ENCODE measurements at places on chromosomes 6 and 20. TPM values are rescaled to one million over a fixed set of nuclear protein-coding genes. Genes with fewer than 3 reads are reported as not detected.

DNA sequence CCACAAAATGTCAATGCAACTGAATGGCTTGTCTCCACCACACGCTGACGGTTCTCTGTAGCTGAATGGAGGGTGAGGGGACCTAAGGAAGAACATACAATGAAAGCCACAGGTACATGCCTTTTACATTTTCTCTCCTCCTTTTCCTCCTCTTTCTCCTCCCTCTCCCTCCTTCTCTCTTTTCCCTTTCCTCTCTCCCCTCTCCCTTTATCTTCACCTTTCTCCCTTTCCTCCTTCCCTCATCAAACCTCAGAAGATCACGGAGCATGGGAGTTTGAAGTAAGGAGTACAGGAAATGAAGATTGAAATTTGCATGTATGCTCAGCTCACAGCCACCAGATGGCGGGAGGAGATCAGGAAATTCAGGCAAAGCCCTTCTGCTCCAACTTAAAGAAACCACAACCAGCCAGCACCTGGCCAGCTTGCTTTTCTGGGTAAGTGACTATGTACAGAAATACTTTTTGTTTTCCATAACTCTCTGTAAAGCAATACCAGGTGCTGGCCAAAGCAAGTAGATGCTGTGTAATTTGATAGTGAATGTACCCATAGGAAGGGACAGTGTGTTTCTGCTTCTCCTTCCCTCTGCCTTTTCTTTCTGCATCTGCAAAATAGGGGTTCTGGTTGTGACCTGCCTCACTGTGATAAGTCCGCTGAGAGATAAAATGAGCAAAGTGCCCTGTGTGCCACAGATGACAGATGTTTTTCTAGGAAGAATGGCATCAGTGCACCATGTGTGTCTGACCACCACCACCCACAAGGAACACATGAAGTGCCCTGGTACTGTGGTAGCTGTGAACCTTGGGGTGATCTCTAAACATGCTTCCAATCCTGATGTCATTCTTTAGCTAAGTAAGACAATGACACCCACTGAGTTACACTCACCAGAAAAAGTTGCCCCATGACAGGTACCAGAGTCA lies 18.6 kb upstream of the FOXO3 start:
- peak; percentile 67 for DNase-seq

Gene BPIFA1
- not detected for total RNA-seq

Gene USP49
- 1.2 TPM for total RNA-seq

Gene FOXA2
- total RNA-seq, result not detected
